ENCODE measurements at places on chromosomes 7 and 10.

- no peak for DNase-seq
Measured at GRCh38 chr10:29948881-29949355, 110.5 kb downstream of the JCAD start.

GRCh38 chr10:86536294-86536861, 14.8 kb upstream of the WAPL start:
- peak; percentile 51 for DNase-seq

DNA sequence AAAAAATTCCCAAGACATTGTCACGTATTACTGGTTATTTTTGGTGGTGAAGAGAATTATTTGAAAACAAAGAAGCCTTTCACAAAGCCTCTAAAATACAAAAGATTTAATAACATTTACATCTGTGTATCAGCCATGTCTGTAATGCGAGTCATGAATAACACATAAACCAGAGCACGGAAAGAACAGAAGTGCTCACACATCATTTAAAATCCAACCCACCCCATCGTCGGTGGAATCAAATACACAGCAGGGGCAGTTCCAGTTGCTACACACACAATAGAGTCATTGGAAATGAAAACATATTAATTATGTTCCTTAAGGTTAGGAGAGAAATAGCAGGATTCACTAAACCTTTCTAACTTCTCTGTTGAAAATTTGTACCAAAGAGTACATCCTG, 1097.3 kb downstream of the KCNMA1 start:
- DNase-seq = no peak

GRCh38 chr7:70681469-70682350, 450.2 kb upstream of the GALNT17 start:
- peak; percentile 27 for DNase-seq

- no peak for DNase-seq
Measured at GRCh38 chr7:155560982-155561686, 14.8 kb upstream of the CNPY1 start.

GRCh38 chr10:113709221-113709838, 29.6 kb downstream of the CASP7 start:
- DNase-seq = no peak

DNA sequence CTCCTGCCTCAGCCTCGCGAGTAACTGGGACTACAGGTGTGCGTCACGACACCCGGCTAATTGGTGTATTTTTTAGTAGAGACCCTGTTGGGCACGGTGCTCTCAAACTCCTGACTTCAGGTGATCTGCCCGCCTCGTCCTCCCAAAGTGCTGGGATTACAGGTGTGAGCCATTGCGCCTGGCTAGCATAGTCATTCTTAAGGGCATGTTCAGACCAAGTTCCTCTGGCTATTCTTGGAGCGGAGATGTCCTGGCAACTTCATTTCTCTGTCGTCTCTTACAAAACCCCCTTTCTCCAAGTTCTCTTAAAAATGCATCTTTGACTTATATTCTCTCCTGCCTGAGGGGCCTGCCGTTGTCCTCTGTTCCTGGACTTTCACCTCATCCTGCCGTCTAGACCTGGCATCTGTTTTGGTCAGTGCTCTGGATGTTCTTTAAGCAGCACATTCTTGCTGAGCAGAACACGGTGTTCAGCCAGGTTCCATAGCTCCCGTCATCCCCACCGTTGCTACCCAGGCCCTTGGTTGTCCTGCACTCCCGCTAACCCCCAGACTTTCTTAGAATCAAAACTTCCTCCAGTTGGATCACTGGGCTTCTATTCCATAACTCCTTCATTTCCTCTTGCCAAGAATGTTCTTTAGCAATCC, 509.9 kb upstream of the GALNT17 start:
- no peak for DNase-seq

GRCh38 chr7:26599982-26600381, 264.4 kb downstream of the SKAP2 start:
- no peak for DNase-seq

DNA sequence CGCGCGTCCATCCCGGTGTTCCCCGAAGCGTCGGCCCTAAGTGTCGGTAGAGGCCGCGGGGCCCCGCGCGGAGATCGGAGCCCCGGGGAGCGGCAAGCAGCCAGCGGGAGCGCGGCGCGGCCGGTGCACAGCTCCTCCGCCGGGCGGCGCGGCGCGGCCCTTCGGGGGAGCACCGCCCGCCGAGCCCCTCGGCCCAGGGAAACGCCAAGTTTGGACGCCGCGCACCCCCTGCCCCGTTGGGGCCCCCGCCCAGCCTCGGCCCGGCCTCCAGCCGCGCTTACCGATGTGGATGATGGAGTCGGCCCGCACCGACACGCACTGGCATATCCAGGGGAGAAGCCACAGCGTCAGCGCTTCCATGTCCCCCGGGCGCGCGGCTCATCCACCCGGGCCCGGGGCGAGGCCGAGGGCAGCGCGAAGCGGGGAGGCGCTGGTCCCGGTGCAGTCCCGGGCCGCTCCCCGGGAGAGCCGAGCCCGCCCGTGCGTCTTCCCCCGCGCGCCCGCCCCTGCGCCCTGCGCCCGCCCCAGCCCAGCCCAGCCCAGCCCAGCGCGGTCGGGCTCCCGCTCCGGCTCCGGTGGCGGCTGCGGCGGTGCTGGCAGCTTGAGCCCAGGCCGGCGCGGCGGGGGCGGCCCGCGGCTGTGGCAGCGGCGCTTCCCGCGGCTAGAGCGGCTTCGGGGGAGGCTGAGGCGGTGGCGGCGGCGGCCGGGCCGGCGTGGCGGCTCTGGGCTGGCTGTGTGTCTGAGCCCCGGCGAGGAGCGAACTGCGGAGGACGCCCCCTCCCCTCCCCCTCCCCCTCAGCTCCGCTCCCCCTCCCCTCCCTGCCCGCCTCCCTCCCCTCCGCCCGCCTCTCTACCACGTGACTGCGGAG, at the start of gene GRID1:
Gene GRID1, minus strand, starts transcription at position 763 of the 869 bp plus-strand sequence.
- DNase-seq = peak; percentile 15

DNA sequence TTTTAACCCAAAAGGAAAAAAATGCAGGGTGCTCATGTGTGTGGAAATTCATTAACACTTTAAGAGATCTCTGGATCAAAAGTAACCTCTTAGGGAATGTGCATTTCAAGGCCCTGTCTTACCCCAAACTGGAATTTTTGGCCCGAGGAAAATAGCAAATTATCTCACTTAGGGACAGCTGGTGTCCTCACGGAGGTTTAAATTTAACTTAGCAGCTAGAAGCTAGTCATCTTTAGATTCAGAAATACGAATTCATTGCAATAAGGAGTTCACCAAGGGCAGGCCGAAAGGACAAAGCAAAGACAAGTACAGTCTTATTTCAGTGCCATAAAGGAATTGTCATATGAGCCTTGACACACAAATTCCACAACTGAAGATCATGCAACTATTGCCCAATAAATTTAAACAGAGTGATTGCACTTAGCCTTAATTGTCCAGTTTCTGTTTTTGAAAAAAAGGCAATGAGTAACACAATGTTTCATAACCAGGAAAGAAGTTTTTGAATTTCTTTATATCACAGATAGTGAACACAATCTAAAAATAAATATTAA, 22.4 kb upstream of the SEMA3C start:
- DNase-seq = no peak

- no peak for DNase-seq
Measured at GRCh38 chr7:35415411-35415822, 161.5 kb upstream of the TBX20 start.

GRCh38 chr7:18471476-18472160, 23.9 kb upstream of the HDAC9 start:
- no peak for DNase-seq

- DNase-seq = no peak
Measured at GRCh38 chr10:132422903-132423825, 26.2 kb downstream of the PWWP2B start.

- DNase-seq = no peak
Measured at GRCh38 chr7:79735012-79735411, 281.5 kb upstream of the MAGI2 start.

- peak; percentile 39 for DNase-seq
Measured at GRCh38 chr10:124611738-124612137, 132.4 kb downstream of the FAM53B start.

DNA sequence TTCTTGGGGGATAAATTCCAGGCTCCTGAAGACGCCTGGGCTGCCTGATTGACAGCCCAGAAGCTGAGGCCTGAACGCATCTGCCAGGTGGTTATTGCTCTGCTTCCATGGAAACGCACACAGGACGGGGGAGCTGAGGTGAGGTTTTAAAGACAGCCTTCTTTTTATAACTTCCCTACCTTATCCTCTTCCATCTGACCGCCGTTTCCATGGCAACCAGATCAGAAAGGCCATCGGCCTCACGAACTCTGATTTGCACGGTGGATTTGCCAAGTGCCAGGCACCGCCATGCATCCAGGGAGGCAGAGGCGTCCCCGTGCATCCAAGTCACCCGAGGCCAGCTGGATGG, 260.9 kb downstream of the ADARB2 start:
- no peak for DNase-seq

GRCh38 chr10:100890673-100891317, 22.0 kb upstream of the SLF2 start:
- DNase-seq = no peak

All from activated naive CD4-positive, alpha-beta T cell treated with Interleukin-2 at 50 U/mL for 16 hours (primary cell).